ENCODE measurements at places on chromosomes 16 and 17. TPM values are rescaled to one million over a fixed set of nuclear protein-coding genes. Genes with fewer than 3 reads are reported as not detected.

PLD6 gene
- total RNA-seq: 2.4 TPM

PRM3 gene
- not detected for total RNA-seq

SKA2 gene
- 83.2 TPM for total RNA-seq

NOL3 gene
- total RNA-seq: 10.6 TPM

SPATA32 gene
- total RNA-seq: not detected

SPATA22 gene
- 0.07 TPM for total RNA-seq

HS3ST3A1 gene
- not detected for total RNA-seq

STH gene
- total RNA-seq: not detected

HS3ST6 gene
- total RNA-seq: not detected

RHBDF1 gene
- total RNA-seq: 24.9 TPM

ZNF750 gene
- total RNA-seq: 0.07 TPM

ZNRF1 gene
- total RNA-seq: 21.9 TPM

CBX2 gene
- 9.5 TPM for total RNA-seq

HEATR9 gene
- not detected for total RNA-seq

ZG16 gene
- total RNA-seq: not detected

EPOP gene
- total RNA-seq: 2.6 TPM

ANKRD40CL gene
- not detected for total RNA-seq

CCL15 gene
- not detected for total RNA-seq

CAVIN1 gene
- 817 TPM for total RNA-seq

CCL4L2 gene
- not detected for total RNA-seq

MRTFB gene
- 14.9 TPM for total RNA-seq

CHST4 gene
- total RNA-seq: not detected

GNPTG gene
- total RNA-seq: 27.0 TPM

UTS2R gene
- not detected for total RNA-seq

NPIPA8 gene
- total RNA-seq: not detected

IRX3 gene
- 0.07 TPM for total RNA-seq

CCL17 gene
- total RNA-seq: not detected

GINS2 gene
- 13.3 TPM for total RNA-seq

SLC22A31 gene
- 0.18 TPM for total RNA-seq

DLX3 gene
- total RNA-seq: not detected

RNF40 gene
- 99.4 TPM for total RNA-seq

TPSAB1 gene
- not detected for total RNA-seq

RPGRIP1L gene
- 10.8 TPM for total RNA-seq

HOXB6 gene
- total RNA-seq: 0.11 TPM

EVPL gene
- not detected for total RNA-seq

C17orf113 gene
- total RNA-seq: 0.26 TPM

ACE gene
- total RNA-seq: 30.6 TPM

PIRT gene
- not detected for total RNA-seq

CCDC144A gene
- 2.6 TPM for total RNA-seq

SLFN12 gene
- total RNA-seq: 50.1 TPM

PHOSPHO1 gene
- total RNA-seq: 0.07 TPM

CES3 gene
- not detected for total RNA-seq

NPIPA2 gene
- total RNA-seq: 0.60 TPM

ARHGAP23 gene
- total RNA-seq: 45.1 TPM

RNF112 gene
- total RNA-seq: 0.07 TPM

TMC7 gene
- 3.3 TPM for total RNA-seq

OR2C1 gene
- total RNA-seq: not detected

APOBR gene
- not detected for total RNA-seq

FLII gene
- total RNA-seq: 515 TPM

CTRL gene
- total RNA-seq: 0.35 TPM
